Activated CD8-positive, alpha-beta memory T cell treated with anti-CD3 and anti-CD28 coated beads for 1 hour (primary cell): ENCODE measurements at places on chromosomes 3 and 15.

DNA sequence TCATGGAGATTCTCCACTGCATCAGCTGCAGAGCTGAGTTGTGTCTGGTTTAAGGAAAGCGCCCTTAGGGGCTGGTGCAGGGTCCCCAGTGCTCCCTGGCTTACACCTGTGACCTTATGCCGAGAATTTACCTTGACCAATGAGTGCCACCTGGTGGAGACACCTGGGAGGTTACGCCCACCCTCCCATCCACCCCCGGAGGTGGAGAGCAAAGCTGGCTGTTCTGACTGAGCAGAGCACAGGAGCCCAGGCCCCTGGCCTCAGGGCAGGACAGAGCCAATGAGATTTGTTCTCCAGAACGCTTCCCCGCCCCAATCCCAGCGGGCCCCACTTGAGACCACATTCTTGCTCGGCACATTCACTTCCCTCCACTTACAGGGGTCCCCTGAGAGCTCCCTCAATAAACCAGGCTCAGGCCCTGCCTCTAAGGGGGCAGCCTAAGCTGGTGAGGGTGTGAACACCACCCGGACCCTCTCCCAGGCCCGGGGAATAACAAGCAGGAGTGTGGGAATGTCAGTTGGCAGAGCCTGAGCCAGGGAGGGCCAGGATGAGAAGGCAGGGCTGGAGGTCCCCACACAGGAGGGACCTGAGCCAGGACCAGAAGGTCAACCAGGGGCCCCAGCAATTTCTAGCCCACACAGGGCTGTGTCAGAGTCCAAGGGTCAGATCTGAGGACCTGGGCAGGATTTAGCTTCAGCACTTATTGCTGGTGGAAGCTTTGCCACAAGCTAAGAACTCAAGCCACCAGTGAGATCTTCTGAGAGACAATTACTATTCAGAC is 117.1 kb downstream of the TPRA1 start:
- no peak for DNase-seq

DNA sequence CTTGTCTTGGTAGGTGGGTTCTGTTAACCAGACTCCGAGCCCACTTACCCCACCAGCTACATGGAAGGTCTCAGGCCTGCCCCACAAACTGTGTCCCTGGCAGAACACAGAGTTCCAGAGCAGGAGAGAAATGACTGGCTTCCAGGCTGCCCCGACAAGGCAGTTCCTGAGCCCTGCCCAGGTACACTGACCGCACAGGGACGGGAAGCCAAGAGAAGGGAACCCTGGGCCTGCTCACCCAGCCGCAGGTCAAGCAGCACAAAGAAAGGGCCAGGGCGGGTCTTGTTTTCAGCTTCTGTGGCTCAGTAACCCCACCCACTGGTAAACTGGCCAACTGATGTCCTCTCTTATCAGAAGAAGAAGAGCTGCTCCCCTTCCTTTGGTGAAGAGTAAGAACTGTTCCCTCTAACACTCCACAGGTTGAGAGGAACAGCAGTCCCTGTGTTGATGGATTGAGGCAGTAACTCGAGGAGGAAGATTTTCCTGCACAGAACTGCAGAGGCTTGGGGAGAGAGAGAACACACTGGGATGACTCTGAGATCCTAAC is 68.4 kb downstream of the CRTC3 start:
- DNase-seq: no peak

DNA sequence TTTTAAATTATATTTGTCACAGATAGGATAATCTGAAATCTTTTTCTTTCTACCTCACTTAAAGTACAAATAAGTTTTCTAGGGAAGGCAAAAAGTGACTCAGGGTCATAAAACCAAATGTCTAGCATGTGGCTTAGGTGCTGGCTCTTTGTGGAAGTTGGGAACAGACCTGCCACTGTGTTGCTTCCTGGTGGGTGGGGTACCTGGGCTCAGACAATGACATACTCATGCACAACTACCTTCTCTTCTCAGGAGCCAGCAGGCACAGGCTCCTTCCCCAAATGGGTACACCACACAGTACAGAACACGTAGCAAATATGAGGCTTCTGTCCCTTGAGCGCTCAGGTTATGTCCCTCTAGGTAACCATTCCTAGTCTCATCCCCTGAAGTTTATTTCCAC is 40.1 kb upstream of the MUC13 start:
- no peak for DNase-seq

DNA sequence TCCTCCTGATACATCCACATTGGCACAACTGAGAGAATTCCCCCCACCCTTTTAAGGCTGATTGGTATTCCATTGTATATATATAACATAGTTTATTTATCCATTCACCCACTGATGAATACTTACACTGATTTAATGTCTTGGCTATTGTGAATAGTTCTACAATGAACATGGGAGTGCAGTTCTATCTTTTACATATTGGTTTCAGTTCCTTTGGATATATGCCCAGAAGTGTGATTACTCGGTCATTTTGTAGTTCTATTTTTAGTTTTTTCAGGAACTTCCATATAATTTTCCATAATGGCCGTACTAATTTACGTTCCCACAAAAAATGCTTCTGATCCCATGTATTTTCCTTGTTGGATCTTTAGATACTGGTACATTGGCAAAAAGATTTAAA is 135.3 kb downstream of the FMN1 start:
- no peak for DNase-seq

DNA sequence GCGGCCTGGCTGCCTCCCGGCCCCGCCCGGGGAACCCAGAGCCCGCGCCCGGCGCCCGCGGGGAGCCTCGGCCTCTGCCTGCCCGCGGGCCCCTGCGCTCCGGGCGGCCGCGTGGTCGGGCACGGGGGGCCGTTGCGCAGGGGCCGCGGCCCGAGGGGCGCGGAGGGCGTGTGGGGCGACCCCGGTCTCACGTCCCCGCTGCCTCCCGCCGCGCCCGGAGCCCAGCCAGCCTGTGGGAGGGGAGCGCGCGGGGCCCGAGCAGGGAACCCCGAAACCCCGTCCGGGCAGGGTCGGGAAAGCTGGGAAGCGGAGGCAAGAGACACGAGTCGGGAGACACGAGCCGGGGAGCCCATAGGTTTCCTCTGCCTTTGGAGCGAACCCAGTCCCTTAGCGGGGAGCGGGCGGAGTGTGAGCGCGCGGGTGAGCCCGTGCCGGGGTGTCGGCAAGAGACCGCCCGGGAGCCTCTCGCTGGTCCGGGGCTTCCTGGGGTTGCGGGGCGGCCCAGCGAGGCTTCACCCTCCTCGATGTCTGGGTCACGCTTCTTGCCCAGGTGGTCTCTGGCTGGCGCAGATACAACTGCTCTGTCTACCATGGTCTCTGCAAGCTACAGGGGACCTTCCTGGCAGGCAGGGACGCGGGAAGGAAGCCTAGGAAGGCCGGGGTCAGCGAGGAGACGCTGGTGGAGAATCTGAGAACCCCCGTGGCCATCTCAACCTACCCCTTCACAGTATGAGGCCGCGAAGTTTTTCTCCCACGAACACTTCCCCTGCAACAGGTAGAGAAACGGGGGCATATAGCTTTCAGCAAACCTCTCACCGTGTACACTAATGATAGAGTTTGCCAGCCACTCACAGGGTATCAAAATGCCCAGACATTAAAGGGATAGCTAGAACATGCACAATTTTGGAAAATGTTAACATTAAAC is 586 bp downstream of the LRRK1 start:
- no peak for DNase-seq
